CD4-positive, alpha-beta memory T cell (primary cell): ENCODE measurements at places on chromosomes 12 and 14. TPM values are rescaled to one million over a fixed set of nuclear protein-coding genes. Genes with fewer than 3 reads are reported as not detected.

Gene PARPBP
- 2.6 TPM for total RNA-seq

GRCh38 chr14:85538636-85539035, 8.7 kb downstream of the FLRT2 start:
- DNase-seq = no peak
- H3K36me3 ChIP-seq = no peaks in the 10 kb centered on the region
- H3K4me3 ChIP-seq = no peak overlapping the region
- no peaks in the 10 kb centered on the region for H3K27me3 ChIP-seq
- no peak overlapping the region for H3K27ac ChIP-seq

GRCh38 chr12:106342397-106343213, 14.9 kb upstream of the POLR3B start:
- DNase-seq = no peak
- H3K36me3 ChIP-seq = peaks cover 37% of the 10 kb centered on the region
- H3K27ac ChIP-seq = no peak overlapping the region
- H3K4me3 ChIP-seq = no peak overlapping the region
- no peaks in the 10 kb centered on the region for H3K4me1 ChIP-seq
- no peaks in the 10 kb centered on the region for H3K27me3 ChIP-seq

DNA sequence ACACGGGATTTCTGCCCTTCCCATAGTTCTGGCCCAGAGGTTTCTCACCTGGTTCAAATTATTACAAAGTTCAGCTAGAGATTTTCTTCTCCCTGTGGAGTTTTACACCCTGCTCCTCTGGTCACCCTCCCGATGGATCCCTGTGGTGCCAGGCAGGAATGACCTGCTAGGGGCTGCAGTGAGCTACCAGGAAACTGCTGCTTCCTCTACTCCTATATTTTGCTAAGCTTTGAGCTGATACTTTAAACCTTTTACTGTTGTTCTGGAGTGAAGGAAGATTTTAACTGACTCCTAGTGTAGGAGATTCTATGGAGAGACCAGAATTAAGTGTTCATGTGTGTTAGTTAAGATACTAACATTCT, 30.4 kb upstream of the LRIG3 start:
- no peak overlapping the region for H3K27ac ChIP-seq
- no peak for DNase-seq
- H3K27me3 ChIP-seq = no peaks in the 10 kb centered on the region
- H3K36me3 ChIP-seq = no peaks in the 10 kb centered on the region
- H3K4me1 ChIP-seq = no peaks in the 10 kb centered on the region
- no peak overlapping the region for H3K4me3 ChIP-seq

- H3K27ac ChIP-seq = peak overlapping the region; percentile 73
- DNase-seq = peak; percentile 41
- no peaks in the 10 kb centered on the region for H3K27me3 ChIP-seq
These were observed 1178.8 kb downstream of the VRK1 start for GRCh38 chr14:97975962-97976361.

- H3K4me1 ChIP-seq = no peaks in the 10 kb centered on the region
- H3K4me3 ChIP-seq = no peak overlapping the region
- no peaks in the 10 kb centered on the region for H3K27me3 ChIP-seq
- H3K27ac ChIP-seq = no peak overlapping the region
- H3K36me3 ChIP-seq = no peaks in the 10 kb centered on the region
These were observed 72.6 kb downstream of the LRP6 start for GRCh38 chr12:12194206-12194605.

Gene ZFHX2
- total RNA-seq = 0.35 TPM

DNA sequence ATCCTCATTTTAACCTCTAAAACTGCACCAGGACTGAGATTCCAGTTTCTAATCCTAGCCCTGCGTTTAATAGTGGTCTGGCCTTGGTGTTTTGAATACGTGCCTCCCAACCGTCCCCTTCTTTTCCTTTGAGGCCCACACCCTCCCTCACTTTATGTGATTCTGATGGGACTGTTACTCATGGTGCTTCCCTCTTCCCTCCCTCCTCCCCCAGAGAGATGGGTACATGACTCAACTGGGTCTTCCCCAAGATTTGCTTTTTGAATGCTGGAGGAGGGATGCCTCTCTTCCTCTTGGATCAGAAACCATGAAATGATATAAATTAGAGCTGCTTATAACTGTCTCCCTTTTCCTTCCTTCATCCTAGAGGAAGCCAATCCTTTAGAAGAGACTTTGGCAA, 8.2 kb upstream of the PPP2R5E start:
- no peaks in the 10 kb centered on the region for H3K4me1 ChIP-seq
- H3K36me3 ChIP-seq = no peaks in the 10 kb centered on the region
- H3K27ac ChIP-seq = no peak overlapping the region
- H3K27me3 ChIP-seq = no peaks in the 10 kb centered on the region
- no peak for DNase-seq
- H3K4me3 ChIP-seq = no peak overlapping the region

- no peak for DNase-seq
- peaks cover 8% of the 10 kb centered on the region for H3K4me1 ChIP-seq
- no peak overlapping the region for H3K4me3 ChIP-seq
- no peak overlapping the region for H3K27ac ChIP-seq
These were observed 150.8 kb upstream of the FSCB start for GRCh38 chr14:44657696-44658388.

- DNase-seq = no peak
- no peaks in the 10 kb centered on the region for H3K27me3 ChIP-seq
- no peaks in the 10 kb centered on the region for H3K36me3 ChIP-seq
- no peak overlapping the region for H3K4me3 ChIP-seq
- peaks cover 15% of the 10 kb centered on the region for H3K4me1 ChIP-seq
These were observed 80.2 kb downstream of the PELI2 start for GRCh38 chr14:56198438-56198837.

DNA sequence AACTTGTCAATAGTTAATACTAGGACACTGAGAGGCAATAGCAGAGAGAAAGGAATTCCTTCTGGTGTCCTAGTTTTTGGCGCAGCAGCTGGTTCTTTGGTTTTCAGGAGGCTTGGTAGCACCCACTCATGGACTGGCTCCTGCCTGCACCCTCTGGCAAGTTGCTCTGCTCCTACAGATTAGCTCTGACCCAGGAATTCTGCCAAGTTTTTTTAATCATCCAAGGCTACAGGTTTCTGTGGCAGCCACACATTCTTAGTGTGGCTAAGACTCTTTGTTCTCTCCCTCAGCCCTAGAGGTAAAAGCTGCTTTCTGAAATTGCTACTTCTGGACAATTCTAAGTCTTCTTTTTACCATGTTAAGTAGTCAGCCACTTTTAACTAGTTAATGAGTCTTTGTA, 72.0 kb upstream of the FKBP4 start:
- no peaks in the 10 kb centered on the region for H3K27me3 ChIP-seq
- no peaks in the 10 kb centered on the region for H3K4me1 ChIP-seq
- H3K27ac ChIP-seq = no peak overlapping the region
- no peaks in the 10 kb centered on the region for H3K36me3 ChIP-seq

- H3K4me1 ChIP-seq = no peaks in the 10 kb centered on the region
- H3K36me3 ChIP-seq = no peaks in the 10 kb centered on the region
- H3K27me3 ChIP-seq = no peaks in the 10 kb centered on the region
- H3K27ac ChIP-seq = no peak overlapping the region
- H3K4me3 ChIP-seq = no peak overlapping the region
These were observed 174.2 kb downstream of the SSPN start for GRCh38 chr12:26369588-26369987.

Gene IKZF4
- total RNA-seq = 7.2 TPM

DNA sequence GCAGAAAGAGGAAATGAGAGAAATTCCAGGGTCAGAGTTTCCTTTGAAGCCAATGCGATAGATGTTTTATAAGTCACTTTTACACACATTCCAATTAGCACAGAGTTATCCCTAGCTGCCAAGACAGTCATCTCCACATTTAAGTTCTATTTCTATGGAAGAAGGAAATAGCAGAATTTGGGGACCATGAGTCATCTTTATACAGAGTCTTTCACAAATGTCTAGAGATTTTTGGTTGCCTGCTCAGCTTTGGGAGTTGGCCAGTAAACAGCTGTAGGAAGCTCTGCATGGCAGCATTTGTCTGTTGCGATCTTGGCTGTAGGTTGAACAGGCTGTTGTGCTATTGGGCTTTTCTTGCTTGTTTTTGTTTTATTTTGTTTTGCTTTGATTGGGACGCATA, 884.3 kb downstream of the GALC start:
- no peak overlapping the region for H3K27ac ChIP-seq
- H3K36me3 ChIP-seq = no peaks in the 10 kb centered on the region
- no peak for DNase-seq
- no peaks in the 10 kb centered on the region for H3K27me3 ChIP-seq
- H3K4me3 ChIP-seq = no peak overlapping the region
- no peaks in the 10 kb centered on the region for H3K4me1 ChIP-seq

DNA sequence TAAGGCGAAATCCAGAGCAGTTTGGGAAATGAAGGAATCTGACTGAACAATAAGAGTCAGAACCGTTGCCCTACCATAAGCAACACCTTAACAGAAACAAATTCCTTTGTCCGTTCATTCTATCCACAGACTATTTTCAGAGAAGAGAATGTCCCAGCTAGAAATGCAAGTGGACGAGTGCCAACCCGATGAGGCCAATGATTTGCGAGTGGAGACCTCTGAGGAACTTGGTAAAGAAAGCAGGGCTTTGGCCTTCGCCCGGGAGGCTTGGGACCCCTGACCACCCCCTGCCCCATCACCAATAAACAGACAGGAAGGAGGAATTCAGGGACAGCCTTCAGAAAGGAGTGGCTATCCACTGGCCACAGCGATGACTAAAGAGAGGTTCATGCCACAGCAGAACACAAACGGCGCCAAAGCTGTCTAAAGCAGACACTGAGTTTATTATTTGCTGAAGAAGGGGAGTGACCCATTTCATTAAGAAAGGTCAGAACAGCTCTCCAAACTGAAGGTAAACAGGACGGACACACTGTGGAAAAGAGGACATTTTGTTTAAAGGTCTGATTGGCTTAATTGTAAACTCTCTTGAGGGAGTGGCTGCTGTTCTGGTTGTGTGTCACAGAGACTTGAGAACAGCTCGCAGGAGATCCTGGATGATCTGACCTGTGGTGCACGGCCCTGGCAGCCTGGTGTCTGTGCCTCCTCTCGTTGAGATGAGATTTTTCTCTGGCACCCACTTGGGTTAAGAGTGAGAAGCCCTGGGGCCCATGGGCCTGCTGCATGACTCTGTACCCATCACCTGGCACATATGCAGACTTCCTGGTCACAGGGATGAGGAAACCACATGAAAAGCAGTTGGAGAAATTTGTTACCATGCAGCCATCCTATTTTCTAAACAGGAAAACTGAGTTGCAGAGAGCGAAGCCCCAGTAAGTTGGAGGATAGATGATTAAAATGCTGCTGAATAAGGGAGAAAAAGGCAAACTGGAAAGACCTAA, 142.0 kb upstream of the PZP start:
- H3K4me1 ChIP-seq = no peaks in the 10 kb centered on the region
- H3K36me3 ChIP-seq = no peaks in the 10 kb centered on the region
- no peak overlapping the region for H3K27ac ChIP-seq
- DNase-seq = no peak
- H3K4me3 ChIP-seq = no peak overlapping the region
- H3K27me3 ChIP-seq = no peaks in the 10 kb centered on the region

- no peak overlapping the region for H3K27ac ChIP-seq
- H3K4me1 ChIP-seq = no peaks in the 10 kb centered on the region
- no peak overlapping the region for H3K4me3 ChIP-seq
- H3K36me3 ChIP-seq = no peaks in the 10 kb centered on the region
These were observed 568.3 kb downstream of the TMEM121 start for GRCh38 chr14:106094654-106095189.

DNA sequence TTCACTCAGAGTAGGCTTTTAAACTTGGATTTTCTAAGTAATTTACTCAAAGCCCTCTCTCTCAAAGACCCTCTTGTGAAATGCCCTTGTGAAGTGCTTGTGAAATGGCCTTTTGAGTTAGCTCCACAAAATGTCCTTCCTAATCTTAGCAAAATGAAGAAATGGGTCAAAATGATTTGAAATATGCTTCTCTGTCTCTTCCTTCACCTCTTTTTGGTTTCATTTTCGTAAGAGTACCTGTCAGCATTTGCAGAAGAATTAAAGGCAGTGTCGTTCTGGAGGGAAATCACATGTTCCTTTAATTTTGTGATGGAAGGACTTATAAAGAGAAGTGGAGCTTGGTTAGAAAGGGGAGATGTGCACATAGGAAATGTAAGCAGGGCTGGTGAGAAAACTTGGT, 93.7 kb downstream of the HMGA2 start:
- no peaks in the 10 kb centered on the region for H3K27me3 ChIP-seq
- no peak overlapping the region for H3K4me3 ChIP-seq
- no peak overlapping the region for H3K27ac ChIP-seq
- no peaks in the 10 kb centered on the region for H3K36me3 ChIP-seq

GRCh38 chr12:3492793-3493042, 1.7 kb downstream of the PRMT8 start:
- H3K27ac ChIP-seq = no peak overlapping the region
- DNase-seq = no peak

DNA sequence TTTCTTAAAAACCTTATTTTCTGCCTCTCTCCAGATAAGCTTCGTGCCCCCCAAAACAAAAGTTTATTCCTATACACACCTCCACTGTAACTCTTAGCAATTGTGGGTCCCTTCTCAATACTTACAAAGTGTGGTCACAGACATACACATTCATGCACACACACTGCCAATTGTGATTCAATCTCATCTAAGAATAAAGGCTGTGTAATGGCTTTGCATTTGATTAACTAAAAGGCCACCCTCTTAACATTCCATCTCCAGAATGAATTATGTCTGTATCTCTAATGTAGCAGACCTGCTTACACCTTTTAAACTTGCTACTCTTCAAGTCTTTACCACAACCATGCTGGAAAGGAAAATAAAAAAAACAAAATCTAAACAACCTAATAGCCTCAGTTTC, 49.5 kb downstream of the MYF5 start:
- H3K4me3 ChIP-seq = no peak overlapping the region
- DNase-seq = no peak
- H3K4me1 ChIP-seq = no peaks in the 10 kb centered on the region
- no peaks in the 10 kb centered on the region for H3K27me3 ChIP-seq
- no peaks in the 10 kb centered on the region for H3K36me3 ChIP-seq

DNA sequence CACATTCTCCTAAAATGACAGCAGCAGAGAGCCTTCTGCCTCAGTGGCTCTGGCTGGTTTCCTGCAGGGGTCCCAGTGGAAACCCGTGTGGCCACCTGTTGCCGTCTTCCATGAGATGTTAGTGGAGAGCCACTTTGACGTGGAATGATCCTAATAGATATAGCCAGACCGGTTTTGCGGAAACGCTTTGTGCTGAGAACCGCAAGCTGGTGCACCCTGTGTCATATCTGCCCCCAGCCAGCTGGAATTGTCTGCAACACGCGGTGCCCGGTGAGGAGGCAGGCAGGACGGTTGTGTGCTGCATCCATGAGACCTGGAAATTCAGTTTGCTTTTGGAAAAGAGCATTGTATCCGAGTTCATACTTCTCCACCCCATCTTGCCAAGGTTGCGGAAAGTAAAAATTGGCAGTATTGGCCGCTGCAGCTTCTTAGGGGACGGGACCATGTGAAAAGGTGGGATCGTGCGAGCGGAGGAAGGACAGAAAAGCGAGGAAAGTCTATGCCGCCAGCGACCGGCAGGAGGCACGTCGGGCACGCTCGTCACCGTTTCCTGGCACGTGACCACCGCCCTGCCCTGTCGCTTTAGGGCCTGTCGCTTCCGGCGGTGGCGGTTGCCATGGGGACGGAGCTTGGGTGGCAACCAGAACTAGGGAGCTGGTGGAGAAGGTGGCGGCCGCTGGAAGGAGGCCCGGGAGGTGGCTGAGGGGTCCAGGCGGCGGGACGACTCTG, at the start of gene CFAP251:
CFAP251 (plus strand) TSS at position 643 of the 729 bp plus-strand sequence. CDS start 2,714 bp downstream, outside the sequence.
- peak; percentile 94 for DNase-seq
- peak within 1 kb of the TSS; percentile 63 for H3K4me3 ChIP-seq
- peaks cover 3% of the 10 kb centered on the region for H3K36me3 ChIP-seq
- no peaks in the 10 kb centered on the region for H3K27me3 ChIP-seq
- H3K4me1 ChIP-seq = peaks cover 14% of the 10 kb centered on the region

- DNase-seq = no peak
- no peaks in the 10 kb centered on the region for H3K27me3 ChIP-seq
- no peak overlapping the region for H3K4me3 ChIP-seq
- H3K4me1 ChIP-seq = no peaks in the 10 kb centered on the region
- no peaks in the 10 kb centered on the region for H3K36me3 ChIP-seq
- no peak overlapping the region for H3K27ac ChIP-seq
These were observed 57.7 kb downstream of the HMGA2 start for GRCh38 chr12:65881965-65882413.

Gene AP1G2
- total RNA-seq = 492 TPM

Gene CLEC14A
- not detected for total RNA-seq
